Left kidney (tissue), 8 donors: ENCODE measurements at places on chromosomes 16 and 17.

DNA sequence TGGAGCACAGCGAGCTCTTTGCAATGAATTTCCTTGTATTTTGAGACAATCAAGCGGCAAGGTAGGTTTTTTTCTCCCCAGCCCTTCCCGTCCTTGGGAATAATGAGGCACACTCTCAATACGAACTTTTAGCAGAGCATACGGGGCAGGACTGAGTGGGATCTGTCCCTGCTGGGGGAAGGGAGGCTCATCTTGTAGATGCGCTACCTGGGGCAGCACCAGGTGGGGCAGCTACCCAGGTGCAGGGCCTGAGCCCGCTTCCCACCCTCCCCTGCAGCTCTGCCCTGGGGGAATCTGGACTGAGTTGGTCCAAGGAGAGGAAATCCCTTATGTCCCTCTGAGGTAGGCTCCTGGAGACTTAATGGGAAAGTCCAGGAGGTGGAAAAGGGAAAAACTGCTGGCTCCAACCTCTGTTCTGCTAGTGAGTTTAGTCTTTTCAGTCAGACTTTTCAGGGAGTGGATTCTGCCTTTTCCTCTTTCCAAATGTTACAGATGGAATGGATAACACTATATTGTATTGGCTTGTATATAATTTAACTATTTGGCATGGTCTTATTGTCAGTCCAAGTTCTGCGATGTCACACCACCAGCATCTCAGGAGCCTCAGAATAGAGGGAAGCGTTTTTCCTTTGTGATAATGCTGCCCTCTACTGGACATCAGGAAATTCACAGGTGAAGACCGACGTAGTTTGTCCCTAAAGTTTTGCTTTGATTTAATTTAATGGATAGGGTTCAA lies 9.6 kb upstream of the CES1 start:
- DNase-seq: peak; percentile 43

GRCh38 chr17:12599186-12599920 lies 66.3 kb upstream of the MYOCD start:
- no peak for DNase-seq

- DNase-seq: no peak
Observed at GRCh38 chr16:77696149-77696548, 26.2 kb upstream of the NUDT7 start.

DNA sequence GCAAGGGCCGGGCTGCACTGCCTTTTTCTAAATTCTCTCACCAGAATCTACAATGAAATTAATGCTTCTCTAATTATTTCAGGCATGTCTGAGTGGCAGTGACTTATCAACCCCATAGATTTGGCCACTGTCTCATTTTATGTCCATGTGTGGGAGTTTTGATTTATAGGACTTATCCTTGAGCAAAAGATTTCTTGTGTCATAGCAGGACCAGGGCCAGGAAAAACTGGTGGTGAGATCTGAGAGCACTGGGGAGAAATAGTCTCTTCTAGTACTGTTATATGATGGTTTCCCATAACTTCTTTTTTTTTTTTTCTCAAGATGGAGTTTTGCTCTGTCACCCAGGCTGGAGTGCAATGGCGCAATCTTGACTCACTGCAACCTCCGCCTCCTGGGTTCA lies 1.5 kb upstream of the KRT23 start:
- no peak for DNase-seq

GRCh38 chr17:35087731-35088355 lies 24.3 kb upstream of the RFFL start:
- DNase-seq: no peak

- DNase-seq: no peak
Observed at GRCh38 chr16:69926241-69926640, 24.9 kb upstream of the CLEC18A start.

DNA sequence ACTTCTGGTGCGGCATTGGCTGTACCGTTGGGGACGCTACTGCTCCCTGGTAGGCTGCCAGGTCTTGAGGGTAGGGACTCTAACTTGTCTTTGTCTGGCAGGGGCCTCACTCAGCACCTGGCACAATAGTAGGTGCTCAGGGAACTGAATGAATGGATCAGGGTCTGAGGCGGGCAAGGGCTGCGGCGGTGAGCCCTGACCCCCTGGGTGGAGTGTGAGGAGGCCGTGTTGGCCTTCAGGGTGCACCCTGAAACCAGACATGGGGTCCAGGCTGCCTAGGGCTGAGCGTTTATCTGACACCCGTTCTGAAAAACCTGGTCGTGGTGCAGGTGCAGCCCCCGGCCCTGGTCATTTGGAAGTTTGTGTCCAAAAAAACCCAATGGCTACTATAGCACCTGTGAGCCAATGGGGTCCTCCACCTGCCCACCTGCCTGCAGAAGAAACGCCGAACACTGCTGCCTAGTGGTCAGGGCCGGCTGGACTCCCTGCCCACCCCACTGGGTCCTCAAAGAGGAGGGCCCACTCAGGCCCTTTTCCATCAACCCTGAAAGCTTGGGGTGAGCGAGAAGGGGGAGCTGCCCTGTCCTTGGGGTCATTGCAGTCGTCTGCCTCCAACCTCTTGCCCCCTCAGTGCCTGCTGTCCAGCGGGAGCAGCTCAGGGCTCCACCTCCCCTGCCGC lies 4.9 kb upstream of the ATP6V0C start:
- no peak for DNase-seq

GRCh38 chr17:60311936-60312335 lies 80.0 kb downstream of the USP32 start:
- no peak for DNase-seq

GRCh38 chr16:1688807-1689560 lies 10.9 kb downstream of the JPT2 start:
- DNase-seq: no peak

DNA sequence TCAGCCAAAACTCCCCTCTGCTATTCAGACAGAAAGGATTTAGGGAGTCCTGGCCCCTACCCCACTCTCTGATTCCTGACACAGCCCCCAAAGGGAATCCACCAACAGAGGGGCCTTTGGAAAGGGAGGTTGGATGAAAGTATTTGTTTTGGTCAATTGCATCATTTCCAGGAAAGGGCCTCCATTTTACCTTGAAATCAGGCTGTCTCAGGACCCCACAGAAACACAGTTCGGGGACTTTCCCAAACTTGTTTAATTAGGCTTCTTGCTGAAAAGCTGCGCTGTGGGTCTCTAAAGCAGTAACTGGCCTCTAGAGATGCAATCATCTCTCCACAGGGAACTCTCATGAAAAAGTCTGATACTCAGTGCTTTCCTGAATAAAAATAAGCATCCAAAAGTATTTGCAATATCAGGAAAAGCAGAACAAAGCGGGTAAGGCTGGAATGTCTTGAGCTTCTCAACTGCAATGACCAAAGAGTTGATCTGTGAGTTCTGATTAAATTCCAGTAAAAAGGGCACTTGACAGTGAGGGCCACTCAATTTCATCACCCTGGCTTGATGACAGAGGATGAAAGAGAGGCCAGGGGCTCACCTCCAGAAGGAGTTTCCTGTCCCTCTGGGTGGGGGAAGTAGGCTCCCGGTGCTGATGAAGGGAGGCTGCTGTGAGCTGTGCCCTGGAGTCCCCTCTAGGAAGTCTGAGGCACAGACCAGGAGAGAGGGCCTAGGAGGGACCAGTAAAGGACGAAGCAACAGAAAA lies 36.3 kb downstream of the LYRM9 start:
- DNase-seq: no peak

DNA sequence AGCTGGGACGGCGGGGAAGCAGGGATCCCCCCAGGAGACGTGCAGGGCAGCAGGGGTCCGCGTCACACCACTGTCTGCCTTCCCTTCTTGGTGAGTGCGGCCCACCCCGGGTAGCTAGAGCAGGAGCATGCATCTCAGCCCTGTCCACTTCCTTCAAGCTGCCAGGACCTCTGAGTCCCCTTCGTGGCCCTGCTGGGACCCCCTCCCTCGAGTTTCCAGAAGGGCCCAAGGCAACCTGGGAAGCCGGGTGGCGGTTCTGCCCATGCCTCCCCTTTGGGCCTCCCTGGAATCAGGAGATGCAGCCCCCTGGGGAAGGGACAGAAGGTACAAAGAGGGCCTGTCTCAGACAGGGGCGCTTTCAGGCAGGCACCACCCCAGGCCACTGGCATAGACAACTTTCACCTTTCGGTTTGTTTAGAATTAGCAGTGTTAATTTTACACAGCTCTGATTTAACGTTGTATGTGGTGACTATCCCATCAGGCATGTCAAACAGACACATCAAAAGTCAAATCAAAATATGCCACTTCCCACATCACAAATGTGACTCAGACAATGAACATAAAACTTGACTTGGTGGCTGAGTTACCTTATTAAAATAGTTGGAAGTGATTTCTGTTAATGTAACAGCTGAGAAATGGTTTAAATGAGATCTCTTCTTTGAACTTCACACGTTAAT lies 94.5 kb upstream of the METRNL start:
- no peak for DNase-seq

DNA sequence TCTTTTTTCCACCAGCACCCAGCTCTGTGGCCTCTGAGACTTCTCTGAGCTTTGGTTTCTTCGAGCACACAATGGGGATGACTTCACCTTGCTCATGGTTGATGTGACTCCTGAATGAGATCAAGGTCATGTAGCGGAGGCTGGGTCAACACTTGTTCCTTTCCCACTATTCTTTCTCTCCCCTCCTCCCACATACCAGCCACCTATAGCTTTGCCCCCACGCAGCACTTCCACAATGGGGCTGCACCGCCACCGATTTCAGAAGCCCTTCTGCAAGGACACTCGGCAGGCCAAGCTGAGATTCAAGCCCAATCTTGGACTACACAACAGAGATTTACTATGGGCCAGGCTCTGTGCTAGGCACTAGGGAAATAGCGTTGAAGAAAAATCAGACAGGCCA lies 14.4 kb downstream of the TRIM25 start:
- DNase-seq: no peak

- no peak for DNase-seq
Observed at GRCh38 chr17:32349503-32349853, 479 bp upstream of the ZNF207 start.

GRCh38 chr17:57096472-57097202 lies 11.6 kb downstream of the AKAP1 start:
- DNase-seq: no peak

DNA sequence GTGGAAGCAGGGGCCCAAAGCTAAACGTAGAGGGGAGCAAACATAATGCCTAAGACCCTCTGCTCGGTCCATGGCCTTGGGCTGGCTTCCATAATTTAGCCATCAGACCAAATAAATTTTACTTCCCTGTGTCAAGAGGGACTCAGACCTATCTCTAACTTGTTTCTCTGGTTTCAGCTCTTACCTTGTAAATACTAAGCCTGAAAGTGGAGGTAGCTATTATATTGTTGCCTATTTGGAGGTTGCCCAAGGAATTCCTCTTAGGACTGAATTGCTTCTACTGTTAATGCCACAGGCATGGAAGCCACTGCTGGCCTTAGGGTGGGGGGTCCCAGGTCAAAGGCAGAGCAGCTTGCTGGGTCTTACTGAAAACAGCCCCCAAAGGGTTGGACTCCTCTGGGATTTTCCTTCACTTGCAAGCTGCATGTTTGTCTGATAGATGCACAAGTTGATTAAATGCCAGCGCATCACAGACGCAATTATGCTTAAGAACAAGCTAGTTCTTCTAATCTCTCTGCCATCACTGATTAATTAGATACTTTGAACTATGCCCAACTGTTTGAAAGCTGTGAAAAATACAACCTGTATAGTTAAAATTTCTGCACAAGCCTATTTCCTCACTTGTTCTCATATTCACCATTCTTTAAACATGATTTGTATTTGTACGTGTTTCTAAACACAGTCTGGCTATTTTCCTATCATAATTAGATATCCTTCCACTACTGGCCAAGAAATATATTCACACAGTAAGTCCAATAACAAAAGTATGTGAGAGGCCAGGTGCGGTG lies 67.9 kb upstream of the HAS3 start:
- DNase-seq: no peak

GRCh38 chr16:17213974-17214373 lies 256.8 kb downstream of the XYLT1 start:
- DNase-seq: no peak
